NCI-H510A treated with DMSO at 0.1 percent for 48 hours (cell line): ENCODE measurements at places on chromosomes 7 and 10.
A peak's percentile ranks its signal among the peaks of the same experiment; 100 is the strongest.

- DNase-seq = no peak
Measured at GRCh38 chr7:8591289-8591688, 157.9 kb downstream of the NXPH1 start.

- DNase-seq = no peak
Measured at GRCh38 chr7:74253331-74253730, 868 bp downstream of the RFC2 start.

DNA sequence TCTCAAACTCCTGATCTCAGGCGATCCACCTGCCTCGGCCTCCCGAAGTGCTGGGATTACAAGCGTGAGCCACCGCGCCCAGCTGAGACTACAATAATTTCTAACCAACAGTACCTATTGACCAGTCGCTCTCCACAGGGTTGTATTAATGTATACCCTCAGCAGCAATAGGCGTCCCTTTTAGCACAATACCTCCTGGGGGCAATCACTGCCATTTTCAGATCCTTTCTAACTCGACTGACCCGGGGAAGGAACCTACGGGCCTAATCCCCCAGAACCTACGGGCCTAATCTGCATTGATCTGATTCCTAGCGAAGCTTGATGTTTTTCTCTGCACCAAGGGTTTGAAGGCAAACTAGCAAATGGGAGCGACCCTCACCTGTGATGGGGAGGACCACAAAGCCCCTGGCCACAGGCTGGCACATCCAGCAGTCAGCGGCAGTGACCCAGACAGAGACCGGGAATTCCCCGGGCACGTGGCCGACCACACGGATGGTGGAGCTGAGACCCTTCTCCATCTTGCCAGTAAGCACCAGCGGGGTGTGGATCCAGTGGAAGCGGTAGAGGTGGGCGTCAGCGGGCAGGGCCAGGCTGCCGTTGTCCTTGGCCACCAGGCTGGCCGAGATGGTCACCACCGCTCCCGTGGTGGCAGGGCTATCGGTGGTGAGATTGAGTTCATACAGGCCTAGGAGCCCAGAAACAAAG is 6.9 kb downstream of the TMEM130 start:
- DNase-seq = no peak

GRCh38 chr10:43260117-43260761 is 6.6 kb downstream of the RASGEF1A start:
- DNase-seq = no peak

DNA sequence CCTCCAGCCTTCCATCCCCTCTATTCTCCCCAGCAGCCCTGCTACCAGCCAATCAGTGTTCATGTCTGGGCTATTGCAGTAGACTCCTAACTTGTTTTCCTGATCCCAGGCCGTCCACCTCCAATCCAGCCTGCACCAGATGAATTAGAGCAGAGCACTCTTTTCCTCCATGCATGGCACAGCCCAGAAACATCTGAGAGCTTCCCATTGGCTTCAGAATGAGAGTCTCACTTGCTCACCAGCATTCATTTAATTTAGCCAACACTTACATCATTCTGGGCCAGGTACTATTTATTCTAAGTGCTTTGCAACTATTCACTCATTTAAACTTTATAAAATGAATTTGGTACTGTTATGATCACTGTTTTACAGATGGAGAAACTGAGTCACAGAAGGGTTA is 51.4 kb upstream of the DUSP5 start:
- DNase-seq = no peak

DNA sequence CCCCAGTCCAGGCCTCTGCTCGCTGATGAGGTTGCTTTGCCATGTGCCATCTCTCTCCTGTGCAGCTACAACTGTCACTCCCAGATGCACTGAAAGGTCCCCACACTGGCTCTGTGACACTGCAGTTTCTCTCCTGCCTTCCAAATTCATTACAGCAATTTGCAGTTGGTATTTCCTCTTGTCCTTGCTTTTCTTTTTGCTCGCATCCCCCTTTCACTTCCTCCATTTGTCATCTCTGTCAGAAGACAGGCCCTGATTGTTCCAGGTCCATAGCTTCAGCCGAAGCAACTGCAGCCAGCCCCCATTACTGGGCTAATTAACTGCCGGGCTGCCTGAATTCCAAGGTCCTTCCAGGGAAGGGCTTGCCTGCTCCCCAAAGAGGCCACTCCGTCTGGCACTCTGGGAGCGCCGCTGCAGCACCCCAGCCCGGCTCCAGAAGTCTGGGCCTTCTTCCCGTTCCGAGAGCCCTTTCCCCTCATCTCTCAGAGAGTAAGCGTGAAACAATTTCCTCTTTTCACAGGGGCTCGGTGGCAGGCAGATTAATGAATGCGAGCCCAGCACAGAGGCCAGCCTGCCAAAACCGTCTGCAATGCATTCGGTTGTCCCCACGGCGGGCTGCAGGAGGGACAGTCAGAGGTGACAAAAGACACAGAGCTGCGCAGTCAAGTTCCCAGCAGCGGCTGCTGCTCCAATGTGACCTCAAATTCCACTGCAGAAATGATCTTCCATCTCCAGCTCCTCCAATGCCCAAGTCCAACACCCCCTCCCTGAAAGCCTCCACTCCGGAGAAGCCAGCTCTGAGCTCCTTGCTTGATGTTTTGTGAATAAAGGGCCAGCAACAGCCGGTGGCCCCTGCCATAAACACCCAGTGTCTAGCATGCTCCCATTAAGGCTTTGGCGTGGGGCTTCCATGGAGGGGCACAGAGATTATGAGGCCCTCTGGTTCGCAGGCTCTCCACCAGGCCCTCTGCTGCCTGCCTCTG is 279.4 kb upstream of the HABP2 start:
- no peak for DNase-seq

GRCh38 chr10:70674560-70675495 is 2.5 kb downstream of the ADAMTS14 start:
- DNase-seq = no peak

- no peak for DNase-seq
Measured at GRCh38 chr7:4879396-4880081, 4.0 kb downstream of the RADIL start.

DNA sequence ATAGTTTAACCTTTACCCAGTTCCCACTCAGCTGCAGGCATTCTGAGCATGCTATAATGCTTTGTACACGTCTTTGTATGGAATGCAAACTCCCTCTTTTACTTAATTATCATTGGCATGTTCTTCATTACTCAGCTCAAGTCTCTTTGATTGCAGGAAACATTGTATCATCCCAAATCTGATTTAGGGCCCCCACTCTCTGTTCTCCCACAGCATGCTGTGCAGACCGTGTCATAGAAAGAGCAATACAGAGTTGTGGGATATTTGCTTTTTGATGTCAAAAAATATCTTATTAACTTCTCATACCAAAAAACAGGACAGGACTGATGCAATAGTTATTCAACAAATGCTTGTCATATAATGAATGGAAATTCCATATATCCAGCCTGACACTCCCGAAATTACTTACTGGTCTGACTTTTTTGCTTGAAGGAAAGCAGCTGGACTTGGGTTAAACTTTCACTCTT is 1081.5 kb upstream of the C7orf33 start:
- DNase-seq = no peak

GRCh38 chr7:130896898-130897514 is 163.0 kb upstream of the KLF14 start:
- DNase-seq = no peak

DNA sequence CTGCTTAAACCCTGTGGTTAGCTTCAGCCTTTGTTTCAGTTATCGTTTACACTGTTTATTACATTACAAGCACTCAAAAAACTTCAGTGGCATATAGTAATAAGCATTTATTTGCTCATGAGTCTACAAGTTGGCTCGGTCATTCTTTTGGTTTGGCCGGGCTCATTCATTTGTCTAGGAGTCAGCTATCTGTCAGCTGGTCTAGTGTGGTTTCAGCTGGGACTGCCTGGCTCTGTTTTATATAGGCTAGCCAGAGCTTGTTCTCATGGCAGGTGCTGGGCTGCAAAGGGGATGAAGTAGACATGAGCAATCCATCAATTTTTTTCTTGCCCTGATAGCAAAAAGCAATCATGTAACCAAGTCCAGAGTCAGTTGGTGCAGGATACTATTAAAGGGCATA is 103.6 kb downstream of the MKLN1 start:
- peak; percentile 74 for DNase-seq

DNA sequence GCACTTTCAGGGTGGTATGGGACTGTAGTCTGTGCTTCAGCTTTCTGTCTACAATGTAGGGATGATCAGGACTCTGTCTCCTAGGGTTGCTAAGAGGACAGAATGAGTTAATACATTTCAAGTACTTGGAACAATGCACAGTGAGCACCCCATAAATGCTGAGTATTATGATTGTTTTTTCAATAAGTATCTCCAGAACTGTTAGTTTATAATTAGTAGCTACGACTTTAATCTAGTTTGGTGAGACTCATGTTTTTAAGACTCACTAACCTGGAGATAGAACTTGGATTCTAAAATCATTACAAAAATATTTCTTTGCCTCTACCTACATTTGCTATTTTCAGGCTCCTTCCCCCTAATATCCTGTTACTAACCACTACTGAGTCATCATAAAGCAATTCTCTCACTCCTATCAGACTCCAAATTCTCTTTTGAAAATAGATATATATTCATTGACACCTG is 95.3 kb downstream of the CPED1 start:
- no peak for DNase-seq

DNA sequence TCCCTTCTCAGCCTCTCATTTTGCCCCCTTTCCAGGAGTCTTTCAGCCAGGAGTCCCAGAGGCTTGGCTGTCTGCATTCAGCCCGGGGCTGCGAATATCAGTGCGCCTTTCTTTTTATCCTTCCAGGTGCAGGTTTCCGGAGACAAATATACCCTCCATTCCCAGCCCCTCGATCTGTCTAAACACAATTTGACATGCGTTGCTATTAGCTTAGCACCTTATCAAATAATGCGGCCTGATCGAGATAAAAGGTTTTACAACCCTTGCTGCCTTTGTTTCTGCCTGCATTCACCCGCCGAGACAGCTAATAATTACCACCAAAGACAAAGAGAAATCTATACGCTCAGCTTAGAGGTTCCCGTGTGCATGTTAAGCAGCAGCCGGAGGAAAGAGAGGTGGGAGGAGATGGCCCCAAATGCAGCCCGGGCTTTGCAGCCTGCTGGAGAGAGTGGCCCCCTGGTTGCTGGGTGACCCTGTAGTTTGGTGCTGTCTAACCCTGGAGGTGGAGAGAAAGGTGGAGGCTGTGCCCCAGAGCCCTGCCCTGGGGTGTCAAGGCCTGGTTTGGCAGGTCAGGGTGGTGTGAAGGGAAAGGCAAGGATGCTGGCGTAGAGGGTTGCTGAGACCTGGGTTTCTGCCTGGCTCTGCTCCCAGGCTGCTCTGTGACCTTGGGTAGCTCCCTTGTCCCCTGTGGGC is 185.3 kb downstream of the RPS24 start:
- DNase-seq = no peak

- no peak for DNase-seq
Measured at GRCh38 chr7:69700331-69700730, 102.1 kb downstream of the AUTS2 start.

- no peak for DNase-seq
Measured at GRCh38 chr7:74228951-74229900, 19.4 kb downstream of the LAT2 start.

DNA sequence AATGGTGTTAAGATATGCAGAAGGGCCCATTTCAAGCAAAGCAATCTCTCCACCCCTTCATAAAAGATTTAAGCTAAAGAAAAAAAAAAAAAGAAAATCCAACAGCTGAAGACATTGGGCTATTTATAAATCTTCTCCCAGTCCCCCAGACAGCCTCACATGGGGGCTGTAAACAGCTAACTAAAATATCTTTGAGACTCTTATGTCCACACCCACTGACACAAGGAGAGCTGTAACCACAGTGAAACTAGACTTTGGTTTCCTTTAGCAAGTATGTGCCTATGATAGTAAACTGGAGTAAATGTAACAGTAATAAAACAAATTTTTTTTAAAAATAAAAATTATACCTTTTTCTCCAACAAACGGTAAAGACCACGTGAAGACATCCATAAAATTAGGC is 28.6 kb downstream of the PPP3CB start:
- DNase-seq = no peak

GRCh38 chr7:148153616-148154284 is 436.8 kb upstream of the C7orf33 start:
- no peak for DNase-seq

DNA sequence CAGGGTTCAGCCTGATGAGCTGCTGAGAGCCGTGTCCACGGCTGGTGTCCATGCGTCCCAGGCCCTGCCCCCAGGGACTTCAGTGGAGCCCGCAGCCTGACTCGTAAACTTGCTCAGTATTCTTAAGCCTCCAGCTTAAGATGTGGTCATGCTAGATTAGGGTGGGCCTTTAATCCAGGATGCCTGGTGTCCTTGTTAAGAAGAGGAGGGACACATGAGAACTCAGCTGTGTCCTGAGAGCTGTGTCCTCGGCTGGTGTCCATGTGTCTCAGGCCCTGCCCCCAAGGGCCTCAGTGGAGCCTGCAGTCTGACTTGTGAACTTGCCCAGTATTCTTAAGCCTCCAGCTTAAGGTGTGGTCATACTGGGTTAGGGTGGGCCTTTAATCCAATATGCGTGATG is 23.0 kb downstream of the DOCK1 start:
- no peak for DNase-seq

DNA sequence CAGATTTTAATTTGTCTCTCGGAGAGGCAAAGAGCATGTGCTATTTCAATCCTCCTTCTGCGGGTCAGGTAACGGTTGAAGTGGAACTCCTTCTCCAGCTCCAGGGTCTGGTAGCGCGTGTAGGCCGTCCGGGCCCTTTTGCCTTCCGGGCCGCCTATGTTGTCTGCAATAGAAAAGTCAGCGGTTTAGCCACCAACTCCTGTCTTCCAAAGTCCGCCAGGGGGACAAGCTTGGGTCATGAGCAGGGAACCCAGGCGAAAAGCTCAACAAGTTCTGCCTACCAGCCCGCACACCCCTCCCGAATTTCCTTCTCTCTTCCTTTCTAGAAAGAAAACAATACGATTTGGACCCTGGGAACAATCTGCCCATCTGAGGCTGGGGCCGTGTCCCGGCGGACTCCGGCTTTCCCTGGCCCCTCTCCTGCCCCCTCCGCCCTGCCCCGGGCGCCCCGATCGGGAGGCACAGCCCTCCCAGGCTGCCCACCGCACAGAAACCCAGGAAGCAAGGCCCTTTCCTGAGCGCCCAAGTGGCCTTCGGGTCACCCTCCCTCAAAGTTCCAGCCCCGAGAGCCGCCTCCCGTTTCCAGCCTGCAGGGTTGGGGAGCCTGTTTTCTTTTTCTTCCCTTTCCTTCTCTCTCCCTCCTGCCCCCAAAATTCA is 1.4 kb downstream of the HOXA5 start:
- no peak for DNase-seq

- no peak for DNase-seq
Measured at GRCh38 chr7:28272461-28272877, 91.9 kb upstream of the JAZF1 start.

- DNase-seq = no peak
Measured at GRCh38 chr10:110304394-110304779, 333 bp downstream of the SMNDC1 start.

DNA sequence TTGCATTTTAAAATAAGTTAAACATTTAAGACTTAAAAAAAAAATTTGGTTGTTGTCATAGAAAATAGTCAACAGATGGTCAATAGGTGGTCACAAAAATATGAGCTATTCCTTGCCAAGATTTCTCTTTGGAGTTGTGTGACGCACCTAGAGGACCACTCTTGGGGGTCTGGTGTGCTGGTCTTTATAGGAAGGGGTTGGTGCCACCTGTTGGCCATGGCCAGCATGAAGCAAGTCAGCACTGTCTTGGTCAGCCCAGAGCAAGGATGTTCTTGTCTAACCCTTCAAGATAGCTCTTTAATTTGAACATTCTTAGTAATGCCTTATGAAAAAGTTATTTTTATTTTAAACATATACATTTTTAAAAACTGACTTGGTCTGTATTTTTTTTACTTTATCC is 267.9 kb upstream of the CNTNAP2 start:
- no peak for DNase-seq

GRCh38 chr7:111101856-111102646 is 11.1 kb downstream of the LRRN3 start:
- no peak for DNase-seq

- DNase-seq = no peak
Measured at GRCh38 chr7:115013886-115014285, 92.0 kb downstream of the MDFIC start.
